Mesenteric fat pad (tissue), 1 donor: ENCODE measurements at places on chromosomes 2 and 18.
A peak's percentile ranks its signal among the peaks of the same experiment; 100 is the strongest.

DNA sequence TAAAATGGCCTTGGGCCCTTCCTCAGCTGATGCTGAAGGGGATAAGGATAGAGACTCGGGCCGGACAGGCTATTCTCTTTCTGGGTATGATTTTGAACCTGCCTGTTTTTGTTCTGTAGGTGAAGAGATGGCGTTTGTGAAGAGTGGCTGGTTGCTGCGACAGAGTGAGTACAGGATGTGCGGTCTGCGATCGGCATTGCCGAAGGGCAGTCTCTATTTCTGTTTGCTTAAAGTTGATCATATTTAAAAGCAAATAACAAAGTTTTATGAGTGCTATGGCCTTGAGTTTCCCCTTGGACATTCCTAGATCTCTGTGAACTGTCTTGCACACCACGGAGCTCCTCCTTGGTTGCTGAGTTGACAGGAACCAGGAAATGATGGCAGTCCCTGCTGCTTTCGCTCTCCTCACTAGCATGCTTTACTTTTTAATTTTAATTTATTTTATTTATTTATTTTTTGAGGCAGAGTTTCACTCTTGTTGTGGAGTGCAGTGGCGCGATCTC is 15.7 kb downstream of the PLEKHB2 start:
- no peak for DNase-seq

GRCh38 chr2:178006710-178007109 is 65.9 kb downstream of the PDE11A start:
- no peak for DNase-seq

DNA sequence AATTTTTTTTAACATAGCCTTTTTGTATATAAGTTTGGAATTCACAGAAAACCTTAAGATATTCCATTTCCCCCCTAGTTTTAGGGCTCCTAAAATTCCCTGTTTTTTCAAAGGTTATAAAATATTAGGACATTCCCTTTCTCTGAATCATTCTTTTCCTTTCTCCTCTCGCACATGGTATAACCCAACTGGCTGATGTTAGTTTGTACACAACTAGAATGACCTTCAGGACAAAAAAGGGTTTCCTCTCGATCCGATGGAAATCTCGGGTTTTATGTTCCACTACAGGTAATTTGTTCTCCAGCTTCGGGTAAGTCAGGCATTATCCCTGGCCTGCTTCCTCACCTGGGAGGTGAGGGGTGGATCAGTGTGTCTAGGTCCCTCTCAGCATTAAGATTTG is 215.1 kb downstream of the LDLRAD4 start:
- no peak for DNase-seq

DNA sequence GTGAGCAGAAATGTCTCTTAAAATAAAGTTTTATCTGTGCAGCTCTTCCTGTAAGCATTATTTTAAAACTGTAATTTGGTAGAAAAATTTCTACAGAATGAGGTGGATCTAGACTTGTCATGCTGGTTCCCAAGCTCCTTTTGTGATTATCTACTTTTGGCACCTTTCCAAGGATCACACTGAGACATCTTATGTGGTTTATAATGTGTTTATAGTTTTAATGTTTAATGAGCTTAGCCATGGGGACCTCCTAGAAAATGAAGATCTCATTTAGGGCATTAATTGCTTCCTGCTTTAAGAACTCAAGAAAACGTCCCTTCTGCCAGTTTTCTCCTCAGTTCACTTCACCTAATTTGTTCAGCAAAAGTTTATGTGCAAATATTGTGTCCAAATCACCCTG is 468.4 kb downstream of the SUCLG1 start:
- no peak for DNase-seq

GRCh38 chr2:2837746-2838547 is 506.9 kb upstream of the MYT1L start:
- peak; percentile 82 for DNase-seq

DNA sequence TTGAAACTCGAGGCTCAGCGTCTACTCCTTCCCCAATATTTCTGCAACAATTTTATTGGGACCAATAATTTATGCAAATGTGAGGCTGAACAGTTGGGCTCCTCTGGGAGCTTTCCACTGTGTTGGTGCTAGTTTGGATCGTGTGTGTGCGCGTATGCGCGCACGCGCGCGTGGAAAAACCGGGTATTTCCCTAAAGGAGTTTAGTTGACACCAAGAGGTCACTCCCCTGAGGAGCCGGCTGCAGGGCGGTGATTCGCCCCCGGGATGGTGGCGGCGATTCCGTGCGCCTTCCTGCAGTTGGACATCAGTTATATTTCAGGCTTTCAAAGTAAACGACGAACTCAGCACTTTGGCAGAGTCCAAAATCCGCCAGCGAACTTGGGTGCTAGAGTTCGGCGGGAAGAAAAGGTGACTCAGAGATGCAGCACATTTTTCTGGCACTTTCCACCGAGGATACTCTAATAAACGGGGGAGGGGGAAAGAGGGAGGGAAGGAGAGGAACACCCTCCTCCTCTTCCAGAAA is 186.5 kb upstream of the FANCL start:
- no peak for DNase-seq

GRCh38 chr2:65576861-65577601 is 144.6 kb upstream of the SPRED2 start:
- no peak for DNase-seq

DNA sequence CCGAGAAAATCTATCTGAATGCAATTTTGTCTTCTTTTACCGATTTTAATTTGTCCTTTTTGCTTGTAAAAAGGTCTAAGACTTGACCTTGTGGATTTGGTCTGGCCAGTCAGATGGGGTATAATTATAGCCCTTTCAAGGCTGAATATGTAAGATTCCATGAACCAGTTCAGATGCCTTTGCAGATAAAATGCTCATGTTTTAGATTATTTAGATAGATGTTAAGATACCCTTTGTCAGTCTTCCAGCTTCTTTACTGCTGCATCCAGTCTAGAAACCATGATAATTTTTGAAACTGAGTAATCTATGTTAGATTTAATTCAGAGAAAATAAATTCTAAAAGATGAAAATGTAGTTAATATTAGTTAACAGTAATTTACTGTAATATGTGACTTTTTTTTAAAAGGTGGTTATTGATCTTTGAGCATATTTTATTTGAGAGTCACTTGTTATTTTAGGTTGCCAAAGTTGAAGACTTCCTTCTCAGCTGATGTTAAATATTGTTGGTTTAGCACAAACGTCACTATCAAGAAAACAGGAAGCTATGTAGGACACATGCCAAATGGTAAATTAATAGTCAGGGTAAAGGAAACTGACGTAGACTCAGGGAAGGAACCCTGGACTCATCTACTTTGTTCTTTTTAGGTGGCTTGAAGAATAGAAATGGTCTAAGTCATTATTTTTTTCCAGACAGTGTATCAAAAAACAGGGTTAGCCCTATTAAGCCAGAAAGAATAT is 29.8 kb downstream of the BABAM2 start:
- no peak for DNase-seq

GRCh38 chr2:24280645-24281044 is 79.7 kb downstream of the ITSN2 start:
- DNase-seq, result no peak

GRCh38 chr2:230225486-230225885 is at the start of gene SP140:
Gene SP140, plus strand, starts transcription at chr2:230225736. Its CDS starts 109 bp downstream, at chr2:230225845.
- no peak for DNase-seq

DNA sequence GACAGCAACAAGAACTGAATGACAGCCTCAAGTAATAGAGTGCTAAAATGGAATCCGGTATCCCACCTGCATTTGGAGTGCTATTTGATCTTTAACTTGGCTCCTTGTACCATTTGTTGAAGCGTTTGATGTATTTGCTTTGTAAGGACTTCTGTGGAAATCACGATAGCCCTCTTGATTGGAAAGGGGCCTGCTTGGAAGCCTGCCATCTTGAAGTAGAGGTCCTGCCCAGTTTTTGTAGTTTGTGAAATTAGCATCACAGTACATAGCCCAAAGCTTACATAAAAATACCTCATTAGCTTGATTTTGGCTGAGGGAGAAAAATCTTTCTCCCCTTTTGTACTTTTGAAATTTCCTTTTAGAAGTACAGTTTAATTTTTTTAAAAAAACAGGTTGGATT is 2.7 kb downstream of the CDCA7 start:
- no peak for DNase-seq

DNA sequence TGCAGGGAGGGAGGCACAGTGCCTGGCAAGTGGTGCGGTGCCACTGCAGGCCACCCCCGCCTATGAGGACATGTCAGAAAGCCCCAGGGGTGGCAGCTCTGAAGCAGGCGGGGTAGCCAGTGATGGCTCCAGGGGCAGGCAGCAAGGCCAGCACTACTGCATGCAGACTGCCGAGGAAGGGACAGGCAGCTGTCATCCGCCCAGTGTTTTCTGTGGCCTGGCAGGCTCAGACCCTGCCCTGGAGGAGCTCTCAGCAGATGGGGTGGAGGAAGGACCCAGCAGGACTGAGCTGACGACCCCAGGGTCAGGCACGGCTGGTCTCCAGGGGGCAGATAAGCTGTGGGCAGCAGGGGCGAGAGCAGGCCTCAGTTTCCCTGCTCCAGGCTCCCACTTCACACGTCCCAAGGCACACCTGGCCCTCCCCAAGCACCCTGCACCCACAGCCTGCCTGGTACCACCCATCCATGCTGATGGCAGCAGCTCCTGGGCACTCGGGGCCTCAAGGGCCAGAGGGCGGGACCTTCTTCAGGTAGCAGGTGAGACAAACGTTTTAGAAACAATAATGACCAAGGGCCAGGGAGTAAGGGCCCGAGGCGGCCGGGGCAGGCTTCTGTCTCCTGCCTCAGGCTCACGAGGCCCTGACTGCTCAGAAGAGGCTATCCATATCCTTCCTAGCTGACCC is 48.5 kb downstream of the HS6ST1 start:
- peak; percentile 78 for DNase-seq
